ENCODE measurements at places on chromosomes 5 and 9.

DNA sequence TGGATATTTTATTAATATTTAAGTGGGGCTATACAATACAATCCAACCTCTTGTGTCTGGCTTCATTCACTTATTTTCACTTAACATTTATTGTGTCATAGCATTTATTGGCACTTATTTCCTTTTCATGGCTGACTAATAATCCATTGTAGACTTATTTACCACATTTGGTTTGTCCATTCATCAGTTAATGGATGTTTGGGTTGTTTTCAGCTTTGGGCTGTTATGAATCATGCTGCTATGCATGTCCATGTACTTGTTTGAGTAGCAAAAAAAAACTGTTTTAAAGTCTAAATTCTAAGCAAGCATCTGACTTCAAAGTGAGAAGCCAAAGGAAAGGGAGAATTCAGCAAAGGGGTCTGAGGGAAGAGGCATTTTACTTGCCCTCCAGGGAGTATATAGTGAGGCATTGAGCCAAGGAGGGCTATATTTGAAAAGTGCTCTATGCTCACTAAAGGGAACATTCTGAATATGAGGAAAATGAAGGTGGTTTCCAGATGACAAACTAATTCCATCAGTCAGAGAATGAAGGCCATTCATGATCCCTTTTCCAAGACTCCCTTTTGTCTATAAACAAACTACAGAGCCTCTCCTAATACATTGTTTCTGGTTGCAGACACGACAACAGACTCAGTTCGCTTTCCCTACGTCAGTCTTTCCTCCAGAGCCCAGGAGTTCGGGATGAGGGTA lies 532.8 kb upstream of the KLF4 start:
- DNase-seq, result no peak

DNA sequence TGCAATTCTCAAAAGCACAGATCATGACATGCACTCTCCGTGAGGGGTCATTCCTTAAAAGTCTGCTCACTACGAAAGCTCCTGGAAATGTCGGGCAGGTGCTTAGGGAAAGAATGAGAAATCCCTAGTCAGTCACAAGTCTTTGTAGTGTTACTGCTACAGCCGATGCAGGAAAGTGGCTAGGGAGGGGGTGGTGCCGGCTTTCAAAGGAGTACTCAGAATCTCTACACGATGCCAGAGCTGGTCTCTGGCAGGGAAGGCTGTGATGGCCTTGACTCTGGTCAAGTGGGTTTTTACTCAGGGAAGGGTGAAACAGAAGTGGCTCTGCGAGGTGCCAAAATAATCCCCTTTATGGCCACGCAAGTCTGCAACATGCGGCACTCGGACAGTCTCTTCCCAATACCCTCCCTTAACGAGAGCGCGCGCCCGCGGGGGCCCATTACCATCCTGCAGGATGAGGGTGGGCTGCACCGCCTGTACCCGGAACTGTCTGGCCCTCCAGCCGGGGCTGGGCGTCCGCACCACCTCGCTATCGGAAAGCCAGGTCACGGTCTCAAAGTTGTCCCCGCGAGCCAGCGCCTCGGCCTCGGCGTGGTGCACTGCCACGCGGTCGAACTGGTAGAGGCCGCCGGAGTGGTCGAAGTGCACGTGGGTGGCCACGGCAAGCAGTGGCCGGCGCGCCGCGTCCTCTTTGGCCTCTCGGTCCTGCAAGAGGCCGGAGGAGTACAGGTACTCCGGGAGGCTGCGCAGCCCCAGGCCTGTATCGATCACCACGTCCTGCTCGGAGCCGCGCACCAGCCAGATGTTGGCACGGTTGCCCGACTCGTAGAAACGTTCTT lies 956 bp downstream of the MBLAC2 start:
- no peak for DNase-seq

GRCh38 chr5:74636552-74636951 lies 4.0 kb downstream of the ENC1 start:
- DNase-seq, result no peak

GRCh38 chr5:127856292-127856691 lies 153.1 kb downstream of the CCDC192 start:
- DNase-seq, result no peak

- no peak for DNase-seq
These were observed 330.7 kb upstream of the DAB2 start for GRCh38 chr5:39755452-39755851.

DNA sequence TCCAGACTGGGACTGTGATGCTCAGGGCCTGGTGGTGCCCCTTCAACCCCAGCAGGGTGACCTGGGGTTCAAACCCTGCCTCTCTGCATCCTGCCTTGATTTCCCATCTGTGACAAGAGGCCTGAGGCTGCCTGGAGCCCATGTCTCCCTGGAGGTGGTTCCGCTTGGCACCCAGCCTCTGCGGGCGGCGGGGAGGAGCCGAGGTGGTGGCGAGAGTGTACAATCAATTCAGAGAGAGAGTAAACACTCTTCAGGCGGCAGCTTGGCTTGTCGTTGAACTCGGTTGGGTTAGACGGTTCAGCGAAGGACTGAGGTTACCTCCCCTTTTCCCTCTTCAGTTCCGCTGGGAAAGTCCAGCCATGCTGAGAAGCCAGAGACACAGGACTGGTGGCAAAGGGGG lies 39.3 kb downstream of the NTNG2 start:
- DNase-seq, result no peak

DNA sequence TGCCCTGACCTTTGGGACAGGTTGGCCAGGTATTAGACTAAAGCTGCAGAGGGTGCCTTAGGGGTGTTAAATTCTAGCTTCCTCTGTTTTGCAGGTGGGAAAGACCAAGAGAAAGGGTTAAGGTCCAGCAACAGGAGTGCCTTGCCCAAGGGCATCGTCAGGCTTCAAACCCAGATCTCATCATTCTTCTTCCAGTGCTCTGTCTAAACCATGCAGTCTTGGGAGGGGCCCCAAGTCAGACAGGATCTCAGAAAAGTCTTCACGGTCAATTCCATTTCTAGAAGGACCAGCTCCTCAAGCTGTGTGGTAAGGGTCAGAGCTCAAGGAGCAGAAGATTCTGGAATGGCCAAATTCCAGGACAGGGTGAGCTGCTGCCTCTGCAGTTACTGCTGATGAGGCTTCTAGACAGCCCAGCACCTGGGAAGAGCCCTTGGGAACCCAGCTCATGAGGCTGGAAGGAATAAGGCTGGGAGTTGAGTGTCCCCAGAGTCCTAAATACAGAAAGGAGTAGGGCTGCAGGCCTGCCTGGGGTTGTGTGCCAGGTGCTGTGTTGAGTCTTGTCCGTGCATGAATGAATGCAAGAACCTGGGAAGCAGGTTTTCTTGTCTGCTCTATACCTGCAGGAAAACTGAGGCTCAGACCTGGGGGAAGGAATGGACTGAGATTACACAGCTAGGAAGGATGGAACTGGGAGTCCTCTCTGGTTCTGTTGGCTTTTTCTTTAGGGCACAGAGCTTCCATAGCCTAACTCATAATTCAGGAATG lies 69.3 kb downstream of the WWC1 start:
- no peak for DNase-seq

GRCh38 chr5:67672636-67673035 lies 476.0 kb upstream of the CD180 start:
- DNase-seq, result no peak

DNA sequence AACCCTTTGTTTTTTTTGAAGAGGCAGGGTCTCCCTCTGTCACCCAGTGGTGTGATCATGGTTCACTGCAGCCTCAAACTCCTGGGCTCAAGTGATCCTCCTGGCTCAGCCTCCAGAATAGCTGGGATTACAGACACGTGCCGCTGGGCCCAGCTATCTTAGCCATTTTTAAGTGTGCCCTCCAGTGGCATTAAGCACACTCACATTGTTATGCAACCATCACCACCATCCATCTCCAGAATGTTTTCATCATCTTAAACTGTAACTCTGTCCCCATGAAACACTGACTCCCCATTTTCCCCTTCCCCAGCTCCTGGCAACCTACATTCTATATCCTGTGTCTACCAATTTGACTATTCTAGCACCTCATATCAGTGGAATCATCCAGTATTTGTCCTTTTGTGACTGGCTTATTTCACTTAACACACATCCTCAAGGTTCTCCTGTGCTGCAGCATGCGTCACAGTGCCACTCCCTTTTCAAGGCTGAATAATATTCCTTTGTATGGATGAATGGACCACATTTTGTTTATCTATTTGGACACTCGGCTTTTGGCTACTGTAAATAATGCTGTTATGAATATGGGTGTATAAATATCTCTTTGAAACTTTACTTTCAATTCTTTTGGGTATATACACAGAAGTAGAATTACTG lies 12.5 kb upstream of the RAPGEF1 start:
- no peak for DNase-seq

- DNase-seq, result no peak
These were observed 10.2 kb downstream of the GLIS3 start for GRCh38 chr9:4289411-4290326.

DNA sequence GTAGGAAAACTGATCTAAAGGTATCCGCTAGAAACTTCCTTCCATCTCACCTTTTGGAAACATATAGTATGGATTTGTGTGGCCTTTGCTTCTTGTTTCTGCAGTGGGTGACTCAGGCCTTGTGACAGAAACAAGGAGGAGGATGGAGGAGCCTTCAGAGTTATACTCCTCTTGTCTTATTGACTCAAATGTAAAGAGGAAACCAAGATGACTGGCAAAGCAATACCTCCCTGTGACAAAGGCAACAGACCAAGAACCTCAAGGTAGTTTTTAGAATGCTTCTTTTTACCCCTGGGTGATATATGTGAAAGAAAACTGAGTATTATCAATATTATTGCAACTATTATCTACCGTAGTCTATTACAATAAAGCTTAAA lies 123.3 kb upstream of the SLIT3 start:
- DNase-seq, result no peak

DNA sequence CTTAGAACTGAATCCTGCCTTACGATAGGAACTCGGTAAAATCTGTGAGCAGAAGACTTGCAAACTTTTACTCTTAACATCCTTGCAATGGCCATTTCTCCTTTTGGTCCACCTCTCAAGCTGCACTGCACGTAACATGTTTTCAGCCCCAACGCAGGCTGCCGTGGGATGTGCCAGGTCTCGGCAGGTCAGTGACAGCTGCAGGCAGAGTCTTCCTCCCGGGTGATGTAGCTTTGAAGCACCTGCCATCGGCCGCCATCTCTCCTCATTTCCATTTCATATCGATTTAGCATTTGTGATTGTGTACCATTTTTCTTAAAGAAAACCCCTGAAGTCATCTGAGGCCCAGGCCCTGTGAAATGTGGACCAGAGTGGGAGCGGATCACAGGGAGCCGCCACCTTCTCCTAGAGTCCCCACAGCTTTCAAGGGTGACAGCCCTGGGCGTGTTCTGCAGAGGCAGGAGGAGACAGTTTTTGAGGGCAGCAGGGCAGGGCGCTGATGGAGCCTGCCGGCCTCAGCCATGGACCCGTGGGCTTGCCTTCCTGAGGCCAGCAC lies 25.8 kb upstream of the LPCAT1 start:
- DNase-seq, result no peak

DNA sequence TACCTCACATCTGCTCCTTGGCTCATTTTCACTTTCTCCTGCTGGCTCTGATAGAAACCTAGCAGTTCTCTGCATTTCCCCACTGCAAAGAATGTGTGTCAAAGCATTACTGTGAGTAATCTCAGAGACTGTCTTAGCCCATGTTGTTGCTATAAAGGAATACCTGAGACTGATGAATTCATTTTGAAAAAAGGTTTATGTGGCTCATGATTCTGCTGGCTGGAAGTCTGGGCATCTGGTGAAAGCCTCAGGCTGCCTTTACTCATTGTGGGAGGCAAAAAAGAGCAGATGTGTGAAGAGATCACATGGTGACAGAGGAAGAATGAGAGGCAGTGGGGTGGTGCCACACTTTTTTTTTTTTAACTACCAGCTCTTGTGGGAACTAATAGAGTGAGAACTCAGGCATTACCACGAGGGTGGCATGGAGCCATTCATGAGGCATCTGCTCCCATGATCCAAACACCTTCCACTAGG lies 191.6 kb upstream of the CTNND2 start:
- peak; percentile 40 for DNase-seq

- DNase-seq, result no peak
These were observed 830 bp downstream of the TRAF1 start for GRCh38 chr9:120925535-120926396.

- no peak for DNase-seq
These were observed 8.7 kb downstream of the UBQLN1 start for GRCh38 chr9:83698976-83699585.

DNA sequence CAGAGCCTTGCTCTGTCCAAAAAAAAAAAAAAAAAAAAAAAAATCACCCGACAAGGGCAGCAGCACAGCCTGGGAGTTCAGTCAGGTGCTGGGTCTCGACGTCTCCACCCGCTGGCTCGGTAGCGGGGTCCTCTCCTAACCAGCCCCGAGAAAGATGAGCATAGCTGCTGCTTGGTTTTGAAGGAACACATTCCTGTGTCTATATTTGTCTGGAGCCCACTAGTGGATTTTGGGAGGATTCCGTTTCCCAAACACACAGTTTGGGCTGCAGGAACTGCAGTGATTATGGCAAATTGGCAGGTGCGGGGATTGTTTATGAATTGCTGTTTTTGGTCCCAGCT lies 1.2 kb downstream of the OTULINL start:
- DNase-seq, result no peak

GRCh38 chr5:127254729-127255284 lies 35.8 kb upstream of the MEGF10 start:
- DNase-seq, result no peak

DNA sequence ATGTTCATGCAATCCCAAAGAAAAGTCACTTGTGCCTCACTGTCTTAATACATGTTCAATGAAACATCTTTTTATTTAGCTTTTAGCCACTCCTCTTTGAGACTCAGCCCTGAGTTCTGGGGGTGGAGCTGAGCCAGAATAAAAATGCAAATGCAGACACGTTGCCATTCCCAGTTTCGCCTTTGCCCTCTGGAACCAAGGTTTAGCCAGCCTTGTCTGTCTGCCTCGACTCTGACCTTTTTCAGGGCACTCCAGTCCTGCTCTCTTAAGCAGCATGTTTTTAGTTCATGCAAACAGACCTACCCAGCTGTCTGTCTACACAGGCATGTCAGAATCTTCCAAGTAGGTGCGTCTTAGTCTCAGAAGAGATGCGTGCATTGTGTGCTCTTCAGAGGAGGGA lies 82.2 kb upstream of the RANBP3L start:
- DNase-seq, result no peak

DNA sequence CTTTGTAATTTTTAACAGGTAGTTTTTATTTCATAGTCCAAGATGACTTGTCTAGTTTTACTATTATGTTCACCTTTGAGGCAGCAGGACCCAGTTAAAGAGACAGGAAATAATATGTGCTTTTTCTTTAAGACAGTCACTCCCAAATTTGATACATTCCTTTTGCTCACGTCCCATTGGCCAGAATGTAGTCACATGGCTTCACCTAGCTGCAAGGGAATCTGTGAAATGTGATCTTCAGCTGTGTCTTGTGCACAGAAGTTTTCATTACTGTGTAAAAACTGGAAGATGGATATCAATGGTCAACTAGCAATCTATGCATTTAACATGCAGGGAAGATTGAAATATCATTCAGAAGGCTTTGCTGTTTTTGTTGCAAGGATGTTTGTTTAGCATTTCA lies 41.1 kb downstream of the XRCC4 start:
- DNase-seq, result no peak

GRCh38 chr9:112544477-112544876 lies 57.9 kb downstream of the KIAA1958 start:
- no peak for DNase-seq
